ENCODE measurements at places on chromosomes 5 and 9.

DNA sequence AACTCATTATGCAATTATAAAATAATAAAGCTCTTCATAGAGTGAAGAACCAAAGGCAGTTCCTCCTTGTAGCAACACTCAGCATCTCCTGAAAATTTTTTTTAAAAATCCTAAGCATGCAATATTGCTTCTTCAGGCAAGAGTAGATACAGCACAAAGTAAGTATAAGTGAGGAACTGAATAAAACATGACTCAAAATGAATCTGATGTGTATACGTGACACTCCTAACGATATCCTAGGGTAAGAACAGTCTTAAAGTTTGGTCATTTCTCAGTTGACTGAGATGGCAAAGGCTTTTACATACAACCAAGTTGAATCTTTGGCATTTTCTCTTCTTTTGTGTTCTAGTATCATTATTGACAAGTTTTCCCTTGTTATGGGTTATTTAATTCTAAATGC is 41.1 kb upstream of the AOPEP start:
- DNase-seq: no peak

DNA sequence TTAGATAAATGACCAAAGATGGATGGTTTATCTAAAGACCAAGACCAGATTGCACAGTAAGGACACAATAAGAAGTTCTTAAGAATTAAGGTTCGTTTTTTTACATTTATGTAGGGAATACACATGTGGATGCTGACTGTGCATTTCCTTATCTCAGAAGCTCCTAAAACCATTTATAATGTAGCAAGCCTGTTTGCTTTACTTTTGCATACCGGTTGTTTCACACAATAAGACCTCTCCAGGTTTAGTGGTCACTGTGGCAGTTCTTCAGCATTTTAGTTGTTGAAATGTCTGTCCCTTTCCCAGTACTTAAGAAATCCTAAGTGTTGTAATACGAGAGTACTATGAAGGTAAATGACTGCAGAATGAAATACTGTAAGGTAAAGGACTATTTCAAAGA is 43.6 kb downstream of the BASP1 start:
- no peak for DNase-seq

- no peak for DNase-seq
Measured at GRCh38 chr5:136226401-136226800, 33.4 kb upstream of the SMIM32 start.

DNA sequence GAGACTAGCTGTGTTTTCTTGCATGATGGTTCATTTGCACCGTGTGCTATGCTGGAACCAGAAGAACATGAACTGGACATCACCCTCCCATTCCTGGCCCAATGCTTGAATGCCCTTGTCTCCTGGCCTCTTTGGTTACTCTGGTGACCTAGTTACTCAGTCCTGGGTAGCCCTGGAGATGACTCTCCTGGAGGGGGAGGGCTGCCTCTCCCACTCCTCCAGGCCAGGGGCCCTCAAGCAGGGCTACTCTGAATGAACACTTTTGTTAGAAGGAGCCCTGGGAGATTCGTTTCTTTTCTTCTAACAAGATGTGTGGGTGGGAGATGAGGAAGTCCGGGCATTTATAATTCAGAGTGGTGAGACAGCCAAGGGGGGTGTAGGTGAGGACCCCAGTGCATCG is 12.0 kb upstream of the NKX2-5 start:
- no peak for DNase-seq

GRCh38 chr5:142179776-142180387 is 71.3 kb downstream of the NDFIP1 start:
- no peak for DNase-seq

GRCh38 chr5:63043792-63044191 is 465.2 kb downstream of the LRRC70 start:
- no peak for DNase-seq

DNA sequence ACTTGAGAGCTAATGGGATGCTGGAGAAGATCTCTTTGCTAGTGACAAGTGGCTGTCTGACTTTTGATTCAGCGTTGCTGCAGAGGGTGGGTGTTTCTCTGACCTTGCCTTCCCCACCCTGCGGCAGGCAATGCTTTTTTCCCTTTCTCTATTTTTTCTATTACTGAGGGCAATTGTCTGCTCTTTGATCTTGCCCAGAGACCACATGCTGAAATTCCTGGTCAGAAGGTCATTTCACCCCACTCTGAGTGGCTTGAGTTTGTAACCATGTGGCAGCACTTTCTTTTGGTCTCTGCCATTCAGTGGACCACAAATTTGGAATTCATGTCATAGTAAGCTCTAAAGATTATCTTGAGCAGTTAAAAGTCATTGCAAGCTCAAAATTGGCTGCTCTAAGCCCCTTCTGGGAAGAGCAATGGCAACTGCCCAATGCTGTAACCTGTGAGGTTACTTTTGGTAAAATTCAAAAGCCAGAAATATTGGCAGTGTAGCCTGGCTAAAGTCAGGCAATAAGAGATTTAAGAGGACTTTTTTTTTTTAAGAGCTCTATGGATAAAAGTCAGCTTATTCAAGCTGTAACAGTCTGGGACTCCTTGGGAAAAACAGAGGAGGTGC is 30.4 kb upstream of the MTMR12 start:
- no peak for DNase-seq

GRCh38 chr9:133805876-133806622 is 67.9 kb upstream of the SARDH start:
- no peak for DNase-seq

GRCh38 chr5:8410618-8411017 is 541.7 kb downstream of the MTRR start:
- DNase-seq: no peak

GRCh38 chr9:34250721-34251120 is 71.9 kb downstream of the UBAP1 start:
- no peak for DNase-seq

GRCh38 chr9:34256104-34256503 is 73.0 kb downstream of the KIF24 start:
- DNase-seq: no peak

- no peak for DNase-seq
Measured at GRCh38 chr9:131635892-131636291, 90.6 kb downstream of the PRRT1B start.

DNA sequence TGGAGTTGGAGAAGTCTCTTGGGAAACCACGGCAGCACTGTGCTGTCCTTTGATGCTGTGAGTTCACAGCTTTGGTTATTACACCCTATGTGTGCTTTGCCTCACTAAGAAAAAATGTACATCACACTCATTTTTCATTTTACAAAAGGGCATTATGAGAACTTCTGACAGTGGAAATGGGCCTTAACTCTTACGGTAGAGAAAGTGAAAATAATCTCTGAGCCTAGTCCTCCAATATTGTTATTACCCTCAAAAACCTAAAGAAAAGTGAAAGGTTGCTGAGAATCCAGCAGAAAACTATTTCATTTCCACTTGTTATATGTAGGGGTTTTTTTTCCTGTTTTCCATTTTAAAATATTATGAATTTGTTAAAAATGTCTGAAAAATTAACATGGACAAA is 8.2 kb upstream of the OR13D1 start:
- no peak for DNase-seq

DNA sequence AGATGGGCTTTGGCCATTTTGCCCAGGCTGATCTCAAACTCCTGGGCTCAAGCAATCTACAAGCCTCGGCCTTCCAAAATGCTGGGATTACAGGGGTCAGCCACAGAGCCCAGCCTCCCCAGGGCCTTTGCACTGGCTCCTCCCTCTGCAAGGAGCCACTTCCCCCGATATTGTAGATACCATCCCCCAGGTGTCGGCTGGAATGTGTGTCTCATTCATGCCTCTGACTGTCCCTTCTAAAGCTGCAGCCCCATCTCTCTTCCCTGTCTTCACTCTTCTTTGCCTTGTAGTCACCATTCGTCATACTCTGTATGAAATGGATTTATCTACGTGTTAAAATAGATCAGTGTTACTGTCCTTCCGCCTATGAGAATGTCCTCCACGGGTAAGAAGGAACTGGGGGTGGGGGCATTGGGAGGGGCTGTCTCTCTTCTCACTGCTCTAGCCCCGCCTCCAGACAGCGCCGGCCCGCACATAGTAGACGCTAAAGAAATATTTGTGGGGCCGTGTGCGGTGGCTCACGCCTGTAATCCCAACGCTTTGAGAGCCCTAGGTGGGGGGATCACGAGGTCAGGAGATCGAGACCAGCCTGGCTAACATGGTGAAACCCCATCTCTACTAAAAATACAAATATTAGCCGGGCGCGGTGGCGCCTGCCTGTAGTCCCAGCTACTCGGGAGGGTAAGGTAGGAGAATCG is 68.5 kb downstream of the LMX1B start:
- DNase-seq: no peak

DNA sequence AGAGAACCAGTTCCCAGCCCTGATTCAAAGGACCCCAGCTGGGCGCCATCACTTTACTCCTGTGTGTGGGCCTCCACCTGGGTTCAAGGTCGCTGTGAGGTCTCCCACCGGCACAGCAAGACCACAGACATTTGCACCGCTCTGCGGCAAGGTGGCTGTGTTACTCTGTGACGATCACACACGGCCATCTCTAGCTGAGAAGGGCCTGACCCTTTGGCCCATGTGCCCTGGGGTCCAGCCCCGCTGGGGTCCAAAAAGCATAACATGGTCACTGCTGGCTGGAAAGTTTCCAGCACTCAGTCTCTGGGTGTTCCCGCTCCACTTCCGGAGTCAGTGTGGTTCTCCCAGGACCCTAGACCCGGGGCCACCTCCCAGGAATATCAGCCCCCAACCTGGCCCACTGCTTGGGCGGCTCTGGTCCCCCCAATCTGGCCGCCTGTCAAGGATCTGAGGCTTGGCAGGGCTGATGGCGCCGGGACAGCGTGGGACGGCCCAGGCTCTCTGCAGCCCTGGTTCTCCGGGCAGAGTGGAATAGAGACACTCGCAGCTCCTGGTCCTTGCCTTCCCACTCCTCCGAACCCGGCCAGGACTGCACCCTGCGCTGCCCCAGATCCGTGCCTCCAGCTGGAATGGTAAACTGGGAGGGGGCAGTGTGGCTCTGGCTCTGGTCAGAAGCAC is 3.9 kb upstream of the LMX1B start:
- DNase-seq: no peak

DNA sequence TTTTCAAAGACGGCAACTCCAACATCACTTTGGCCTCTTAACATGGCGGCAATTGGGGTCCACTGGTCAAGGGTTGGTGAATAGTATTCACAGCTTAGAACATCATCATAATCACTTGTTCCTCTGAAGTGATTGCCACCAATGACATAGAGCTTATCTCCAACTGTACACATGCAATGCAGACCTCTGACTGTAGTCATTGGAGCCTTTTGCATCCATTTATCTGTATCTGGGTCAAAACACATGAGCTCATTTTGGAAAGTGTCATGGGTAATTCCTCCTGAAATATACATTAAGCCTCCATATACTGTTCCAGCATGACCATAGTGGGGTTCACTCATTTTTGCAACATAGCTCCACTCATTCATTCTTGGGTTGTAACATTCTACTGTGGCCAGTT is 2.0 kb downstream of the KLHL9 start:
- DNase-seq: no peak

GRCh38 chr5:83844449-83845068 is 123.9 kb upstream of the HAPLN1 start:
- peak; percentile 53 for DNase-seq

DNA sequence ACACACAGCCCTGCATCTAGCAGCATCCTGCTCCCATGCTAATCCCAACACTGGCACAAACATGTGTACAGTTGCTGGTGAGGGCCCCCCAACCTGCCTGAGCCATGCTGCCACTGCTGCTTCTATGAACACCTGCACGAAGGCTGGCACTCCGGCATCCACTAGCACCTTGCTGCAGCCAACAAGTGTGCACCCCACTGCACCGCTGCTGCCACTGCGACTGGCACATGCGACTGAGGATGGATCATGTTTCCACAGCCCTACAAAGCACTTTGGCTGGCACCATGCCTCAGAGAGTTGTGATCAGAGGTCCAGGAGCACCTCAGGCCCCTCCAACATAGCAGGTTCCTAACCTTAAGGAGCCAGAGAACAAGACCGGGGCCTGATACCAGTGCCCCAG is 7.8 kb upstream of the PDCD1LG2 start:
- no peak for DNase-seq

DNA sequence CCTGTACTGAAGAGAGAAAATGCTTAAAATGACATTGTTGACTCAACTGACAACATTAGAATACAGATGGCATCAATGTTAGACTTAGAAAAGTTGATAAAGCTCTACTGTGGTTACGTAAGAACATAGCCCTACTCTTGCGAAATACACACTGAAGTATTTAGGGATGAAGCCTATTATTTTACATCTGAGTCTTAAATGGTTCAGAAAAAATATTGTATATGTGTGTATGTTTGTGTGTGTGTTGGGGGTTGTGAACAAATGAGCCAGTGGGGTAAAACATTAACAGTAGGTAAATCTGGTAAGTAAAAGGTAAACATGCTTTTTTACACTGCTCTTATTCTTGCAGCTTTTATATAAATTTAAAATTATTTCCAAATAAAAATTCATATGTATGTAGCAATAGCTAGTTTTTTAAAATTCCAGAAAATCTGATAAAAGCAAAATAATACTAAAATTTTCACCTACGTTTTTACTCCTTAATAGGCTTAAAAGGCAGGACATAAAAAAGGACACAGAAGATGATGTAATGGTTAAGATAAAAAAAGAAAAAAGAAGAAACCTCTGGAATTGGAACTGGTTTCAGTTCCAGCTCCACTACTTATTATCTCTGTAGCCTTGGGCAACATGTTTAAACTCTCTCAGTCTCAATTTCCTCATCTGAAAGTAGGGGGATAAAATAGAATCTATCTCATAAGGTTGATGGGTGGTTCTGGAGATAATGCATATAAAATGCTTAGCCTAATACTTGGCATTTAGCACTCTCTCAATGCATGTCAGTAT is 44.3 kb downstream of the GARNL3 start:
- no peak for DNase-seq

GRCh38 chr9:93546356-93546755 is 30.0 kb upstream of the PHF2 start:
- DNase-seq: no peak

- no peak for DNase-seq
Measured at GRCh38 chr5:175034924-175035323, 310.5 kb downstream of the MSX2 start.

DNA sequence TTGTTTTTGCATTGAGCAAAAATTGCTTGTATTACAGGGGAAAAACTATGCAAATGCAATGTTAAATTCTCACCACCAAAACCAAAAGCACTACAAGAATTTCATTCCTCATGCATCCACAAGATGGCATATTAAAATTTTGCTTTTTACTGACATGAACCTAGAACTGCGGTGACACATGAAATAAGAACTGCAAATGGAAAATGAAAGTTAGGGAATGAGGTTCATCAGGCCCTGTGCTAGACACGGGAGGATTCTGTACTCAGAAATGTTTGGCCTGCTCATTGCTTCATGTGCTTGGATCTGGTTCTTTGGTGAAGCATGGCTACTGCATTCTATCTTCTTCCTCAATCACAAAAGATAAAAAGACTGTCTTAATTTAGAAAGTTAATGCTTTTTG is 9.1 kb upstream of the RFK start:
- DNase-seq: peak; percentile 24
